ENCODE measurements at places on chromosomes 6 and 20. TPM values are rescaled to one million over a fixed set of nuclear protein-coding genes. Genes with fewer than 3 reads are reported as not detected.

DNA sequence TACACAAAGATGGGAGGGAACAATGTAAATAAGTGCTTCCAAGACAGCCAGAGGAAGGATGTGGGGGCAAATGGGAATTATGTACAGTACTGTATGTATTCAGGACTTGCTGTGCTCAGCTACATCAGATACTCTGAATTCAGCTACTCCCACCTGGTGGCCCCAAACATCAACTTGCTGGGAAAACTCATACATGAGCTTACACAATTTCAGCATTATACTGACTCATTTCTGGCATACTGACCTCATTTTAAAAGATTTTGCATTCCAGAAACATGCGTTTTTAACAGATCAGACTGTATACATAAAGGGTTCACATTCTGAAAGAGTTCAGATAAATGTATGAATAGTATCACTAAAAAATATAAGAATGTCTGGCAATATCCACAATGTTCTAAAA lies 59.7 kb downstream of the GPX5 start:
- DNase-seq: no peak

DNA sequence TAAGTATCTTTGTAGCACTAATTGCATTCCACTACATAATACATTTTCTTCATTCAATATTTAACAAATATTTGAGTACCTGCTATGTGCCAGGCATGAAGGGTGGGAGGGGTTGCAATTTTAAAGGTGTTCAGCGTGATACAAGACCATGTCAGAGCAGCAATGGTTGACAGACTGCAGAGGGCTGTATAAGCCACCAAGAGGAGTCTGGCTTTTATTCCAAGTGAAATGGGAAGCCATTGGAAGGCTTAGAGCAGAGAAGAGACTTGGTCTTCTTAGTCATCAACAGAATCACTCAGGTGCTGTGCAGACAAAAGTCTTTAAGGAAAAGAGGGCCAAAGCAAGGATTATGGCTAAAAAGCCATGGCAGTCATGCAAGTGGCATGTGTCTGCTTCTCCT lies 360.8 kb upstream of the ARID1B start:
- DNase-seq: no peak

DNA sequence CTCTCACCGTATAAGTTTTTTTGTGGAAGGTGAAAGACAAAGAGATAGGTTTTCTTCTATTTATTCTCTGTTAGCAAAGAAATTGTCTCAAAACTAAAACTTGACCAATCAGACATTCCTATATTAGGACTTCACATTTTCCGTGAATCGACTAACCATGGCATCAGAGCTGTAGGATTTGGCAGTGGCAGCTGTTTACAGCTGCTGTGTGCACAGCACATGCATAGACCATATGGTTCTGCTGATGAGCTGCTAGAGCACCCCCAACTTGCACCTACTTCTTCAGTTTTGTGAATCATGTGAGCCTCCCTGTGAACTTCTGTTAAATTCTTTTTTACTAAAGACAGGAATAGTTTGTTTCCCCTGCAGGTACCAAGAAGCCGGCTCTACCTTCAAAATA lies 157.9 kb downstream of the RFX6 start:
- no peak for DNase-seq

- DNase-seq: no peak
These were observed 4.9 kb downstream of the OVOL2 start for GRCh38 chr20:18052856-18053255.

- no peak for DNase-seq
These were observed 931.1 kb downstream of the C6orf118 start for GRCh38 chr6:164378330-164378729.

HLA-DQB2 gene
- 0.58 TPM for total RNA-seq

YTHDF1 gene
- total RNA-seq: 32.8 TPM

HRH3 gene
- not detected for total RNA-seq

GPLD1 gene
- 0.98 TPM for total RNA-seq

LPA gene
- total RNA-seq: not detected

Data from left colon (tissue), 2 donors.